ENCODE measurements at places on chromosomes 3 and 15.

DNA sequence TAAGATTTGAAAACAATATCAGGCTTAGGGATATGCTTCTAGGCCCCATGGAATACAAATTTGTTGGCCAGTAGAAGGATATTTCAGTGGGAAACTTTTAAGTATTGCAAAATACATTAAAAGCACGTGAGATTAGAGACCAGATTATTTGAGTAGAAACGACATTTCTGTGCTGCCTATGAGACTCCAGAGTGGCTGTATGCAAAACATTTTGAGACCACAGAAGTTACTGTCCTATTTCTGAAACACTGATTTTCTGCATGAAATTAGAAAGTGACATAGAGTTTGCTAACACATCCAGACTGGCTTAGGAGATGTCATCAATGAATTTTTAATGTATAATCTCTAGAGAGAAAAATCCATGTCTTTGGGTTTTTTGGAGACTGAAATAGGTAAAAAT, 99.8 kb downstream of the KCNH8 start:
- DNase-seq: no peak

GRCh38 chr3:82311901-82312300, 550.5 kb upstream of the GBE1 start:
- no peak for DNase-seq

- no peak for DNase-seq
These were observed 129.6 kb downstream of the FOXP1 start for GRCh38 chr3:71453822-71454511.

DNA sequence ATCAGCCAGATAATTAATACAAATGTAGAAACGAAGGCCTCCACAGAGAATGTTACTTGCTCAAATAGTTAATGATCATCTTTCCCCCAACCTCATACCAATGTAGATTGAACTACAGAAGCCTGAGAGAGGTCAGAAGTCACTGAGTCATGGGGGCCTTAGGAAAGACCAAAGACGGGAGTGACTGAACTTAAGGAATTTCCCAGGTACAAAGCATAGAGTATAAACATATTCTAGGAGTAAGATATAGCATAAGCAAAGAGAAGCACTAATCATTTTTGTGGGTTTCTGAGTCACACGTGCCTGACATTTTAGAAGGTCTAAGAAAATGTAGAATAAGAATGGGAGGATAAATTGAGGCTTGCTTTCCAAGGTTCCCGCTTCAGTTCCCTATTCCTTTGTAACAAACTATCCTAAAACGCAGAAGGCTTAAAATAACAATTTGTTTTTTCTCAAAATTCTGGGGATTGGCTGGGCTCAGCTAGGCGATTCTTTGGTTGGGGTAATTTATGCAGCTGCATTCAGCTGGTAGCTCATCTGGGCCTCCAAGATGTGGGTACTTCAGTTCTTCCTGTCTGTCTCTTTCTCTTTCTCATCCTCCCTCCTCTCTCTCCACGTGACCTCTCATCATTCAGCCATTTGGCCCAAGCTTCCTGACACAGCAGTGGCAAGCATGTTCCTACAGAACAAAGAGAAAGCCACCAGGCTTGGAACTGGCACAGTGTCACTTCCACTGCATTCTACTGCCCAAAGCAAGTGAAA, 422.6 kb downstream of the FOXP1 start:
- DNase-seq: peak; percentile 40

DNA sequence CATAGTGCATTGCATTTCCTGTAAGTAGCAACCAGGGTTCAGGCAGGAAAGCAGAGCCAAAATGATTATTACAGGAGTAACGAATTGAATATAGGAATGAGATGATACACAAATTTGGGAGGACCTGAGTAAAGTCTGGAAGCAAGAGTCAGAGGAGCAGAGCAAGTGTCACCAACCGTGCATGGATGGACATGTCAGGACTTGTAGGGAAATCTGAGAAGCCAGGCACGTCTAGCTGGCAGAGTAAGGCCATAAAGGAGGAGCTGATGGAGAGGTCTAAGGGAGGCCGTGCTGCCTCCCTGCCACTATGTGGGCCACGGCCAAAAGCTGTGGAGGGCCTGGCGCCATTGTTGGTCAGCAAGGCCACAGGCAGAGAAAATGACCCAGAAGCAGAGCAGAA, 22.4 kb downstream of the GJD2 start:
- no peak for DNase-seq
